ENCODE measurements at places on chromosomes 3 and 15.

DNA sequence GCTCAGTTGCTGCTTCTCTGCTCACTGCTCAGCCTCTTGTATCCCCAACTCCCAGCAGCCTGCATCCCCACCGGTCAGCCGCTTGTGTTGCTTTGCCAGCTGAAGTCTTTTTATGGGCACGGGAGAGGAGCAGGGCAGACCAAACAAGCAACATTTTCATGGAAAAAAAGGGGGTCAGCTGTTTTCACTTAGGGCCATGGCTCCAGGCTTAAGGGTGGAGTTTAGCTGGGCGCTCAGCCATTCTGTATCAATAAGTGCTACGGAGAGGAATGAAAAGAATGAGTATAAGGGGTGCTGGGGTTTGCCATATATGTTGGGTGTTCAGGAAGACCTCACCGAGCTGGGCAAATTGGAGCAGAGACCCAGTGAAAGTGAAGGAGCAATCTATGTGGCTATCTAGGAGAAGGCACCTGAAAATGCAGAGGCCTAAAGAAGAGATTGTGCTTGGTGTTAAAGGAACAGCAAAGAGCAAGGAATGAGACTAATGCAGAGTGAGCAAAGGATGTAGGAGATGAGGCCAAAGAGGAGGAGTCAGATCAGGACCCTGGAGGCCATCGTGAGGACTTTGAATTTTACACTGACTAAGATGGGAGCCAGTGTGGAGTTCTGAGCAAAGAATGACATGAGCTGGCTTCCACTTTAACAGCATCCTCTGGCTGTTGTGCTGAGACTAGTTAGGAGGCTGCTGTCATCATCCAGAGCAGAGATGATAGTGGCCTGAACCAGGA lies 16.6 kb upstream of the IREB2 start:
- peak; percentile 11 for DNase-seq

GRCh38 chr15:48781017-48781416 lies 29.9 kb downstream of the CEP152 start:
- no peak for DNase-seq

DNA sequence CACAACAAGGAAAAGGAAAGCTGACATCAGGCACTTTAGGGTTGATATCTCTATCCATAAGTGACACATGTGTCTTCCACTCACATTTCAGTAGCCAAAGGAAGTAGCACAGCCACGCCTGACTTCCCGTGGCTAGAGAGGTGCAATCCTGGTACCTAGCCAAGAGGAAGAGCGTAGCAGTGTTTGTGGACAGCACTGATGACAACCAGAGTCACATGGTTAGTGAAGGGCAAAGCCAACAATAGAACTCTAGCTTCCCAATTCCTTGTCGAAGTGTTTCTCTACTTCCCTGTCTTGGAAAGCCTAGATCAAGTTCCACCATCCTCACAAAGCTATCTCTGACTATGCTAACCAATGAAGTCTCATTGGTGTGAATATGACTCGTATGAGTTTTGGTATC lies 189.2 kb downstream of the RSL24D1 start:
- DNase-seq = no peak

- no peak for DNase-seq
Measured at GRCh38 chr3:196942915-196943277, 568 bp upstream of the NCBP2 start.

DNA sequence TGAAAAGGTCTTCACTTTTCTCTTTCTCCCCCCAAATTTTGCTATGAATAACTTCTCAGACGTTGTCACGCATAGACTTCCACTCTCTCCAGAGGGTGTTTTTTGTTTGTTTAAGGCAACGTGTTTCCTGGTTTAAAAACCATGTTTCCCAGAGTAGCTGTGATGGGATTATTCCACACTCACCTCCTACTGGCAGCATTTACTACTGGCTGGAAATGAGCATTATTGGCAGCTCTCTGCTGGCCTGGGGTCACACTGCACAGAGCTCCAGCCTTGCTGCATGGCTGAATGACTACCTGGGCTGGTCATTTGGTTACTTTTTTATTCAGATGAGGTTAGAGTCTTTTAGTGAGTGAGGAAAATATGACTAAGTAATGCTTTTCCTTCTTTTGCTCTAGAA lies 65.2 kb downstream of the RARB start:
- no peak for DNase-seq

- peak; percentile 64 for DNase-seq
Measured at GRCh38 chr3:101695779-101696372, 9.4 kb upstream of the RPL24 start.

DNA sequence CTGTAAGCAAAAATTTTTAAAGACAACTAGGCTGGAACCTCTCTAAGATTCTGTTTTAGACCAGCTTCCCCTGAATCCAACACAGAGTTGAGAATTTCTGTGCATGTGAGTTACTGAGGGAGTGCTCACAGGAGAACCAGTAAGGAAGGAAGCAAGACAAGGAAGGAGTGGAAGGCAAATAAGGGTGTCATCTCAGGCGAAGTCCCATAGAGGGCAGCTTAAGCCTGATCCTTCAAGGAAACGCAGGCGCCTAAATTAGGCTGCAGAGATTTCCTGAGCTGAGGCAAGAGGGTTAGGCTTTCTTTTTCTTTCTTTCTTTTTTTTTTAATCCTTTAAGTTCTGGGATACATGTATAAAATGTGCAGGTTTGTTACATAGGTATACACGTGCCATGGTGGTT lies 36.2 kb upstream of the COL6A6 start:
- DNase-seq = peak; percentile 36

DNA sequence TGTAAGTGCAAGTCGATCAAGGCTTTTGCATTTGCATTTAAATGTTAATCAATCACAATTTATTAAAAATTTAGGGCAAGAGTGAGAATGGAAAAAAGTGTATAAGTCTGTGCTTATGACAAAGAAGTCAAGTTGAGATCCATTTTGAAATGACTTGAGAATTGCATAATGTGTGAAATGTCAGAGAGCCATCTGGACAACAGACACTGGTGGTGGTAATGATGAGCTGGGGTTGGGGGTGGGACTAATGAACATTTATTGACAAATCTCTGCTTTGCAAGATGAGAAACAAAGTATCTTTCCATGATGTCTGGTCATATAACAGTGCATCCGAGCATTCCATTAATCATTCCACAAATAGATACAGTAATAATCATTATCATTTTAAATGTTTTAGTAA lies 89.4 kb upstream of the ZBTB20 start:
- peak; percentile 19 for DNase-seq

DNA sequence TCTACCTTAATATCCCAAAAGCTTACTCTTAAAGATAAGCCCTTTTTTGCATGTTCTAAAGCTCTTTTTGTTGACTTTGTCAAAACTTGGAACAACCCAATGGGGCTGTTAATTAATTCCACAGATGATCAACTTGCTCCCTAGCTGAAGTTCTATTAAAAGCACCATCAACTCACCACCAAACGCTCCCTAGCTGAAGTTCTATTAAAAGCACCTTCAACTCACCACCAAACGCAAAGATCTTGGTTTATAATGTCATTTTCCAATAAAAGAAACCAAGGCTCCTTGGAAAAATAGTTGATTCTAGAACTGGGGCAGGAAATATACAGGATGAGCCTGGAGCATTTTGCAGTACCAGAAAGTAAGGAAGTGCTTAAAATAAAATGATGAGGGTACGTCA lies 122.3 kb upstream of the STT3B start:
- DNase-seq = no peak

DNA sequence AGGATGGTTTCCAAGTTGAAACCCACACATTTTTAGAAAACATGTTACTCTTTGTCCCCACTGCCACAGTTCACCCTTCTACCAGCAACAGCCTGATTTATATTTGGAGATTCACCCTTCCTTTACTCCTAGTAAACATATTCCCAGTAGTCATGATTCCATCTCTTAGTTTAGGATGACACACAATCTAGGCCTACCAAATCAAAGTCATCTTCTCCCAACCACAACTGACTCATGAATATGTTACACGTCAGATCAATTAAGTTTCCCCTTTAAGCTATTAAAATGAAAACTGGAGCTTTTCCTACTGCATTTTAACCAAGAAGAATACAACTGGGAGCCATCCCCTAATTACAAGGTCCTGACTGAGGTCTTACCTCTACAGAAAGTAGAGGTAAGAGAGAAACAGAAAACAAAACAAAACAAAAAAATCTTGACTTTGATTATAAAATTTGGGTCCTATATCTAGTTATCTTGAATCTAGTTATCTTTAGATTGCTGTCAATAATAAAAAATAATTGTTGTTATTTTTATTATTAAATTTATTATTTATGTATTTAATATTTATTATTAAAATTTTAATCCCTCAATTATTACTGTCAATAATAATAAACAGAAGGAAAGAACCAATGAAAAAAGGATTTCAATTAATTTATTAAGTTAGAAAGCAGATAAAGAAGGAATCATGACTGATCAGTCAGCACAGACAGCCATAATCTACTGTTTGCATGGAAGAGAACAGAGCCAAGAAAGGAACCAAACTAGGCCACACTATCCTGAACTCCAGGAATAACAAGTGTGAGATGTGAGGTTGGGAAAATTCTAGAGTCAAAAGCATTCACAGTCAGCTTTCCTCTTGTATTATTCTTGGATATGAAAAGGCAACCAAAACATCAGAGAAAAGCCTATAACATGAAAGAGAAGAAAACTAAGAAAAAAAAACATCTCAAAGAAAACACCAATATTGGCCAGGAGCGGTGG lies 12.5 kb downstream of the DPH6 start:
- DNase-seq = peak; percentile 72

DNA sequence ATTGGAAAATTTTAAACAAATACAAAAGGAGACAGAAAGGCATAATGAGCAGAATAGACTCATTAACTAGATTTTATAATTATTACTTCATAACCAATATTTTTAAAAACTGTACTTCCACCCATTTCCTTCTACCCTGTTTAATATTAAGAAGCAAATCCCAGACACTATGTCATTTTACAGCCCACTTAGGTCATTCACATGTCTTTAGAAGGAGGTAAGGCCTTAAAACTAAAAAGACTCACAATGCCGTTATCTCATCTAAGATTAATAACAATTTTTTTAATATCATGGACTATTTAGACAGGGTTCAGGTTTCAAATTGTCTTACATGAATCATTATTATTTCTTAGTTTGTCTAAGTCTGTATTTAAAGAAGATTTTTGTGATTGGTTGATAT lies 217.2 kb downstream of the NFKBIZ start:
- DNase-seq = no peak

DNA sequence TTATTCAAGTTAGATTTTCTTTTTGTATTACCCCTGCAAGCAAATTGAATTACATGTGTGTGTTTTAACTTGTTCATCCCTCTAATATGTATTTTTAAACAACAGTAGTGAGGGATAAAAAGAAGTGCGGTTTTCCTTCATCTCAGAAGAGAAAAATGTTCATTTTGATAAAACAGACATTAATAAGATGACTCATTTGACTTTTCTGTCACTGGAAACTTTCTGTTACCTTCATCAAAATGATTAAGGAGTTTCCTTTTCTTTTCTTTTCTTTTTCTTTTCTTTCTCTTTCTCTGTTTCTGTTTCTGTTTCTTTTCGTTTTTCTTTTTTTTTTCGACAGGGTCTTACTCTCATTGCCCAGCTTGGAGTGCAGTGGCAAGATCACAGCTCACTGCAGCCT lies 53.0 kb downstream of the ECT2 start:
- no peak for DNase-seq

GRCh38 chr3:128879125-128879969 lies at the start of gene ACAD9:
Gene ACAD9 (plus strand): TSS chr3:128879620. CDS start chr3:128879692, 72 bp downstream.
- peak; percentile 97 for DNase-seq

- DNase-seq = no peak
Measured at GRCh38 chr3:34886443-34886842, 752.9 kb upstream of the ARPP21 start.

- no peak for DNase-seq
Measured at GRCh38 chr3:196894557-196895295, 27.0 kb downstream of the SENP5 start.

GRCh38 chr3:115100806-115101205 lies 46.3 kb downstream of the ZBTB20 start:
- DNase-seq = no peak

GRCh38 chr15:29054171-29055045 lies 168.6 kb downstream of the APBA2 start:
- no peak for DNase-seq

DNA sequence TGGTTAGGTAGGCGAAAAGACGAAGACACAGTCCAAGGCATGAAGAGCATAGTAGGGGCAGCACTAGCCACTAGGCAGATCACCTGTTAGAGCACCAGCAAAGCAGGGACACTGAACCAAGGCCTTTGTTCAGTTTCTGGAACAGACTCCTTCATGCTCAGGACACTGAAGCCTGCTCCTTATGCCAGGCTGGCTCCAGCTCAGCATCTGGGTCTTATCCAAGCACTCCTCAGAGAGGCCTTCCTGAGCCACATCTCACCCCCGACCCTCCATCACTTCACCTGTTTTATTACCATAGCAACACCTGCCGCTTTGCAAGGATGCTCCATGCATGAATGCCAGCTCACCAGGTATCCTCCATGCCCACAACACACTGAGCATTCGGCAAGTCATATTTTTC lies 206.3 kb upstream of the CHRNA7 start:
- DNase-seq = no peak

- DNase-seq = no peak
Measured at GRCh38 chr15:89504166-89504565, 7.8 kb upstream of the RHCG start.

GRCh38 chr3:8854656-8855055 lies 85.2 kb upstream of the OXTR start:
- DNase-seq = peak; percentile 54

- peak; percentile 31 for DNase-seq
Measured at GRCh38 chr15:82647045-82647834, at the start of gene CPEB1. Gene CPEB1 (minus strand): TSS chr15:82647363. CDS start chr15:82628459, 18,904 bp downstream.

DNA sequence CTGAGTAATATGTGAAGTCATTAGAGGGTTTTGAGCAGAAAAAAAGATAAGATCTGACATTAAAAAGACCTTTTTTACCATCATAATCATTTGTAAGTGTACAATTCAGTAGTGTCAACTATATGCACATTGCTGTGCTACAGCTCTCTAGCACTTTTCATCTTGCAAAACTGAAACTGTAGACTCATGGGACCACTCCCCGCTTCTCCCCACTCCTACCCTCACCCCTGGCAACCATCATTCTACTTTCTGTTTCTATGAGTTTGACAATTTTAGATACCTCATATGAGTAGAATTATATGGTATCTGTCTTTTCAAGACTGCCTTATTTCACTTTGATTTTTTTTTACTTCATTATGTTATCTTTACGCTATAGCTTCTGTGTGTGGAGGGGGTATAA lies 112.8 kb downstream of the NSUN3 start:
- no peak for DNase-seq

- no peak for DNase-seq
Measured at GRCh38 chr15:75192307-75192706, 9.4 kb upstream of the C15orf39 start.

GRCh38 chr3:100629421-100630127 lies 20.2 kb downstream of the ADGRG7 start:
- DNase-seq = no peak

GRCh38 chr15:65245096-65245856 lies 34.0 kb upstream of the CILP start:
- DNase-seq = peak; percentile 60

DNA sequence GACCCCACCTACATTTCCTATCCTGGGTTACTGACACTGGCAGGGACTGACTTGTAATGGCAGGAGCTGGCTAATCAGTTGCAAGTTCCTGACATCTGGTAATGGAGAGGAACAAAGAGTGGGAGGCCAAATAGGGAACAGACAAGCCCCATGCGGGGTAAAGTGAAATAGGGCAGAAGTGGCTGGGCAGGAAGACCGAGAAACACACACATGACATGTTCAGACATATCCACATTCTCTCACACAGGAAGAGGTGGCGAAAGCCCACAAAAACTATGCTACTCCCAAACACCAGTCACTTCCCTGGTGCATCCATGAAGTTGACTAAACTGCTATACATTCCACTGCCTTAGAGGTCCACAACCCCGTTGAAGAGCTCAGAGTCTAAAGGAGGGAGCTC lies 394.1 kb upstream of the TBL1XR1 start:
- DNase-seq = no peak

Data from EL (cell line).